ENCODE measurements at places on chromosomes 12 and 14.

GRCh38 chr12:100593490-100593889 lies 20.0 kb downstream of the GAS2L3 start:
- no peak for DNase-seq

GRCh38 chr12:86526060-86526595 lies 269.9 kb upstream of the MGAT4C start:
- no peak for DNase-seq

DNA sequence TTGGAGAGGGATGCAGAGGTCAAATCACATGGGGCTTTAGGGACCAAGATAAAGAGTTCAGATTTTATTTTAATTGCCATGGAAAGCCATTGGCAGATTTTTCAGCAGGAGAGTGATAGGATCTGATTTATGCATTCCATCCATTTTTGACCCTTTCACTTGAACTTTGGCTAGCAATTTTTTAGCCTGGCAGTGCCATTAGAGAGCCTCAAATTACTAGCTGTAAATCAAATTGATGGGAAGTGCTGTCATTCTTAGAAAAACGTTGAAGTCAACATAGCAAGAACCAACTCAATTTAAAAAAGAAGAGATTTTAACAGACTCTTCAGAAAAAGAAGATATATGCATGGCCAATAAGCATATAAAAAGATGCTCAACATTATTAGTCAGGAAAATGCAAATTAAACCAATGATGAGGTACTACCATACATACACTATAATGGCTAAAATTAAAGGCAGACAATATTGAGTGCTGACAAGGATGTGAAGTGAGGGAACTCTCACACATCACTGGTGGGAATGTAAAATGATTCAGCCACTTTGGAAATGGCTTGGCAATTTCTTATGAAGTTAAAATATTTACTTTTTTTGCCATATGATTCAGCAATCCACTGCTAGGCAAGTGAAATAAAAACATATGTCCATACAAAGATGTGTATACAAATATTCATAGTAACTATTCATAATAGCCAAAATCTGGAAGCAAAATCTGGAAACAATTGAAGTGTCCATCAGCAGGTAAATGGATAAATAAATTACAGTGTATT lies 89.7 kb downstream of the PTCSC3 start:
- DNase-seq, result no peak

DNA sequence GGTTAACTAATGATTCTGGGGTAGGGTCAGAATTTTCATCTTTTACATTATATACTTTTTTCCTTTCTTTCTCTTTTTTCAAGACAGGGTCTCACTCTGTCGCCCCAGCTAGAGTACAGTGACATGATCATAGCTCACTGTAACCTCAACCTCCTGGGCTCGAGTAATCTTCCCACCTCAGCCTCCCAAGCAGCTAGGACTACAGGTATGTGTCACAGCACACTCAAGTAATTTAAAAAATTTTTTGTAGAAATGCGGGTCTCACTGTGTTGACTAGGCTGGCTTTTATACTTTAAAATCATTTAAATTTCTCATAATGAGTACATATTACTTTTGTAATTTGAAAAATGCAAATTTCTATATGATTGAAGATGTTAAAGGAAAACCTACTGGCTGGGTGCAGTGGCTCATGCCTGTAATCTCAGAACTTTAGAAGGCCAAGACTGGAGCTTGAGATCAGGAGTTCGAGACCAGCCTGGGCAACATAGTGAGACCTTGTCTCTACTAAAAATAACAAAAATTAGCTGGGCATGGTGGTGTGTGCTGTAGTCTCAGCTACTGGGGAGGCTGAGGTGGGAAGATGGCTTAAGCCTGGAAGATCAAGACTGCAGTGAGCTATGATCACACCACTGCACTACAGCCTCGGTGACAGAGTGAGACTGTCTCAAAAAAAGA lies 25.7 kb downstream of the R3HDM2 start:
- no peak for DNase-seq

DNA sequence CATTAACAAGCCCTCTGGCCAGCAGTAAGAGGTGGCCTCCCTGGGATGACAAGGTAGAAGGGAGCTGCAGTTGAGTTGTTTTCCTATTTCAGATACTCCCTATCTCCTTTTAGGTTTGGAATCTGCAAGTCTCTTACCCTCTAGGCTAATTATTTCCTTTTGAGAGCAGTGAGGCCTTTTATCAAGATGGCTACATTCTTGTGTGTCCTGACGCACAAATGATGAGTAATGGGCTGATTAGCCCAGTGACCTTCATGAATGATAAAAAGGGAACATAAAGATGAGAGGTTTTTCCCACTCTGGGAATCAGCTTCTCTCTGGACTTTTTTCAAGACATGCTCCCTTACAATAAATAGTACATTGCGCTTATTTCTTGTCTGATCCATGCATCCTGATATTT lies 22.9 kb downstream of the DYRK2 start:
- no peak for DNase-seq

DNA sequence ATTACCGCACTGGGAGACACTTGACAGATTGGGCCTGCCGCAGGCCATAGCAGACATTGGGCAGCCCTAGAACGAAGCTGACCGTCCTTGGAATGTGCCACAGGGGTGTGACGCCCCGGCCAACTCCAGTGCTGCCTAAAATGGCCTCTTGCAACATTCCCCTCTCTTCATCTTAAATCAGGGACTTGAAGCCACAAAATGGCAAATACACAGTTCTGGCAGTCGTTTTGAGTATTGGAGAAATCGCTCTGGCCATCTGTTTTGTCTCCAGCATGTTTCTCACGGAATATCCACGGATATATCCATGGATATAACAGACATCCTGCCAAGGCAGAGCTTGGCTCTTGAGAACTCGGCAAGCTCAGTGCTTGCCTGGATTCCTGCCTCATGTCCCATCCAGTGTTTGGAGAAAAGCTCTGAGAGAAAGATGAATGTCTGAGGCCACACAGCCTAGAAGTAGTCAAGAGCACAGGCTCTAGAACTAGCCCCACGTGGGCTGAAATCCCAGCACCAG lies 158.4 kb downstream of the CHST11 start:
- DNase-seq, result no peak

- DNase-seq, result no peak
These were observed 113.0 kb downstream of the AACS start for GRCh38 chr12:125178222-125178621.

- DNase-seq, result no peak
These were observed 38.4 kb downstream of the YEATS4 start for GRCh38 chr12:69397978-69398377.

GRCh38 chr12:60263161-60263560 lies 667.3 kb downstream of the SLC16A7 start:
- no peak for DNase-seq

DNA sequence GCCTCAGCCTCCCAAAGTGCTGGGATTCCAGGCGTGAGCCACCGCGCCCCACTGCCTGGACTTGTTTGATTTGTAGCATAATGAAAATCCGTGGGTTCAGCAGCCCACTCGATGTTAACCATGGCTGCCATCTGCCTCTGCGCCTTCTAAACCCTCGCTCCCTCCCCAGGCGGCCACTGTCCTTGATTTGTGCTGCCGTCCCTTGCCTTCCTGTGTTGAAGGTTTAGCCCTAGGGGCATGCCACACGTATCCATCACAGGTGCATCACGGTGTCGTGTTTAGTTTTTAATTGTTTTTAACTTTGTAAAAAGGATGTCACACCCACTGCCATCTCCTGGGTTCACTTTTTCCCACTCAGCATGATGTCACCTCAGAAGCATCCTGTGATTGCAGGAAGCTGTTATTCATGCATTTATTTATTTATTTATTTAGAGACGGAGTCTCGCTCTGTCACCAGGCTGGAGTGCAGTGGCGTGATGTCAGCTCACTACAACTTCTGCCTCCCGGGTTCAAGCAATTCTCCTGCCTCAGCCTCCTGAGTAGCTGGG lies 24.5 kb upstream of the ULK1 start:
- no peak for DNase-seq

GRCh38 chr12:116089080-116089479 lies 188.4 kb downstream of the MED13L start:
- DNase-seq, result no peak

- DNase-seq, result no peak
These were observed 7.3 kb downstream of the HOXC5 start for GRCh38 chr12:54040148-54040494.

DNA sequence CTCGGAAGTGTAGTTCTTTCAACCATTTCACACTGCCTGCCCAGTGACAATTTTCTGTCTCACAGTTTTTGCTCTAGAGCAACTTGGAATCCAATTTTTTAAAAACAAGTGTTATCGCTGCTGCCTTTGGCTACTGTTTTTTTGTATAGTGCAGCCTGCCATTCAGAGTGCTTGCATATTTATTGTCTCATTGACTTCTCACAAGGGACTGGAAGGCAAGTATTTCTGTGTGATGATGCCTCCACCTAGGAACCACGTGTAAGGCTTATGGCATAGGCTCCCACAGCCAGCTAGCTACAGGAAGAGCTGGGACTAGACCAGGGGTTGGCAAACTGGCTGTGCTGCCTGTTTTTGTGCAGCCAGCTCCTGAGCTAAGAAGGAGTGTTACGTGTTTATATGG lies 903 bp downstream of the PARPBP start:
- no peak for DNase-seq

- DNase-seq, result no peak
These were observed 45.4 kb upstream of the BTG1 start for GRCh38 chr12:92191061-92191460.

DNA sequence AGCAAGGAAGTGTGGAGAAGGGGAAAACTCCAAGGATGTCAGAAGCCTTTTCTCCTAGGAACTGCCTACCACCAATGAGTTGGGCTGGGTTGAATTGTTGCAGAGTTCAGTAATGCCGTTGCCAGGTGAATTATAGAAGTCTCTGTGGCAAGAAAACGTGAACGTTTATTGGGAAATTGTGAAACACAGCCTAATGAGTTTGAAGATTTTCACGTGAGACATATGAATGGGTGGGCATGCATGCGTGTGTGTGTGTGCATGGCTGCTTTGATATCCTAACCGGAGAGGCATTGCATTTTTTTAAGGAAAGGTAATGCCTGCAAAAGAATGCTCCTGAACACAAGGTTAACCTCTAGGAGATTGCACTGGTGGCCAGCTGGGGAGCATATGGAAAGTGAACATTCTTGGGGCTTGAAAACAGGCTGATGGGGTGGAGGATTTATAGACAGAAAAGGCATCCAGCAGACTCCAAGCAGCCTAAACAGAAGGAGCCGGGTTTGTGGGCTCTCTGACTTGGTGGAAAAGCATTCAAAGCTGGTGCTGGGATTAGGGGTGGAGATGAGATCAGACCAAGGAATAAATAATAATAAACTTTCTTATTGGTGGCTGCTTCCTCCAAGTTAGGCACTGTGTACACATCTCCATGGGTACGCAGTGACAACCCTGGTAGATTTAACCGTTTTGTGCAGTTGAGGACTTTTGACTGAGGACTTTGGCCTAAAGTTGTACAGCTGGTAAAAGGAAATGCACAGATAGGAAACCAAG lies 67.8 kb downstream of the NTF3 start:
- DNase-seq, result no peak

GRCh38 chr12:110111476-110112334 lies 12.5 kb upstream of the IFT81 start:
- DNase-seq, result no peak

GRCh38 chr14:83706231-83706954 lies 1823.6 kb upstream of the FLRT2 start:
- no peak for DNase-seq

GRCh38 chr12:80977346-80977745 lies 39.6 kb upstream of the LIN7A start:
- DNase-seq, result no peak

- no peak for DNase-seq
These were observed 41.0 kb upstream of the AMIGO2 start for GRCh38 chr12:47120736-47121135.

GRCh38 chr12:68237078-68237477 lies 11.5 kb upstream of the IL26 start:
- no peak for DNase-seq

- DNase-seq, result no peak
These were observed 73.5 kb downstream of the TTC7B start for GRCh38 chr14:90742729-90743128.

DNA sequence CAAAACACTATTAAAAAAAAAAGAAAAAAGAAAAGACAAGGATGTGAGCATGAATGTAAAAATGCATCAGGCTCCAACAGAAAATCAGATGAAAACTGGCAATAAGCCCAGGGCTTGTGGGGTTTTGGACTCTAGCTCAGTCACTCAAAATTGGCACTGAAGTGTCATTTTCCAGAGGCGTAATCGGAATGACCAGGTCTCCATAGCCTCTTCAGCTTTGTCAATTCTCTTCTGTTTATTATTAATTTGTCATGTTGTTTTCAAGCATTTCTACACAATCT lies 137.2 kb upstream of the TRHDE start:
- DNase-seq, result no peak

GRCh38 chr14:105294142-105294597 lies 6.6 kb downstream of the BRF1 start:
- DNase-seq, result no peak

GRCh38 chr12:103645202-103645601 lies 58.1 kb downstream of the STAB2 start:
- no peak for DNase-seq

DNA sequence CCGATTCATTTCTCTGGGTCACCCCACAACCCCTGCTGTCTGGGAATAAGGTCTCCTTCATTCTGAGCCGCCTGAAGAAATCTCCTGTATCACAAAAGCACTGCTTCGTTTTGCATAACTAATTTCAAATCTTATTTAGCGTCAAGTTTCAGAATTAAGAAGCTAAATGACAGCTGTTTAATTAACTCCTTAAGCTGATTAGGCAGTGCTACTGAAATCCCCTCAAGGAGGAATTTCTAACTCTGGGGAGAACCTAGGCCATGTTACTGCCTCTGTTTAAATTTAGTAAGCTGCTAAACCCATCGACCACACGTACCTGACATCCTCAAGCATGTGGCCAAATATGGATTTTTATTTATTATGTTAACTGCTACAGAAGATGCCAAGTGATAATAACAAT lies 373.6 kb downstream of the GLT1D1 start:
- no peak for DNase-seq

DNA sequence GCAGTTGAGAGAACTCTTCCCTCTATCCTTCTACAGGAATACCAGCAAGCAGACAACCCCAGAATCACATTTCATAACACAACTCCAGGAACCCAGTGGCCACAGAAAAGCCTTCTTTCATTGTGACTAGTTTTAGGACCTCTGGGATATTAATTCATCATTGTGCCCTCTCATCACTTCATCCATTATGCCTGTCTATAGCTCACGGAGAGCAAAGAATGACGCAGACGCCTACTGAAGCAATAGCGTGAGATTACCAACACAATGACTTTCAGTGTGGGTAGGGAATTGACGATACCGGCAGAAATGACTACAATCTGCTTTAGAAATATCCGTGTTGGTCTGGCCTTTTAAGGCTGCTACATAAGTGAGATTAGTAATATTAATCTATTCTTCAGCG lies 158.1 kb upstream of the FOXG1 start:
- no peak for DNase-seq

- DNase-seq, result no peak
These were observed 923 bp upstream of the MLF2 start for GRCh38 chr12:6753772-6754356.

DNA sequence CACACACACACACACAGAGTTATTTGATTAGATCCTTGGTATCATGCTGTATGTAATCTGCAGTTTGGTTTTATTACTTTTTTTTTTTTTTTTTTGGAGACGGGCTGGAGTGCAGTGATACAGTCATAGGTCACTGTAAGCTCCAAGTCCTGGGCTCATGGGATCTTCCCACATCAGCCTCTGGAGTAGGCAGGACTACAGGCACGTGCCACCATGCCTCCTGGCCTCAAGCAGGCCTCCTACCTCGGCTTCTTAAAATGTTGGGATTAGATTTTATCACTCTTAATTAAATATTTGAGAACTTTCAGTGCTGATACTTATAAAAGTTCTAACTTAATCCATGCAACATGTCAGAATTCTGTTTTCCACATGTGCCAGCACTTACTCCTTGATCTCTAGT lies 31.3 kb upstream of the PSEN1 start:
- DNase-seq, result no peak

GRCh38 chr12:121189131-121189530 lies 20.8 kb upstream of the P2RX4 start:
- DNase-seq, result no peak

All from frontal cortex (tissue), 4 donors.